ENCODE measurements at places on chromosomes 2 and 18.

DNA sequence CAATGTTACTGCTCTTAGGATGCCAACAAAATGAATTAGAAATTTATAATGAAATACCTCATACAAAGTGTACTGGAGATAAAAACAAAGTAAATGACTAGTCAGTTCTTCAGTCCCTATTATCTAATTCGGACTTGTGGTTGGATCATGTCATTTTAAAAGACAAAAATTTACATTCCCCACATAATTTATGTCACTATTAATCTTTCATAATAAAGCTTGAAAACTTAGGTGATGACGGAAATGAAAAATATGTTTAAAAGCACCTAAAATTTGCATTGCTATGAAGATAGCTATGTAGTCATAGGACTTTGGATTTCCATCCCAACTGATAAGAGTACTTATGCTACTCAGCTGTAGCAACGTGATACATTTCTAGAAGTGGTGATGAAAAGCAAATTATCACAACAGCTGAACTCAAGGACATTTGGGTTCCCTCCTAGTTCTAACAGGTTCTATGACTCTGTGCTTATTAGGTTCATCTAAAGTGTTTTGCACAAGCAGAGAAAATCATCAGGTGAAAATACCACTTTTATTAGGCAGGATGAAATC is 58.4 kb downstream of the LRPPRC start:
- no peak for DNase-seq

- DNase-seq, result no peak
Observed at GRCh38 chr2:196101325-196101991, 32.8 kb upstream of the DNAH7 start.

DNA sequence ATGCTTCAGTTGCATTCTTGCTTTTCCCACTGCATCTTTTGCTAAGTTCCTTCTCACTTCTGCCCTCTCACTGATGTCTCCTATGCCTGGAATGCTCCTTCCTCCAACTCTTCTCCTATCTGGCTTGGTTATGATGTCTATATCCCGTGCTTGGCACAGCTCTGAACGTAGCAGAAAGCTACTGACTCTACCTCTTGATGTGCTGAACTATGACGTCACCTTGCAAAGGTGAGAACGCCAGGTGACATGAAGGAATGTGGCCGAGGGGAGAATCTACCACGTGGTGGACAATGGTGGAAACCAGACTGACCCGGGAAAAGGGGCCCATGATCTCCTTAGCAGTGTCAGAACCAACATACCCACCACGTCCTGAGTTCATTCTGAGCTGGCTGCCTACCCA is 209.7 kb downstream of the SH3BP4 start:
- no peak for DNase-seq

DNA sequence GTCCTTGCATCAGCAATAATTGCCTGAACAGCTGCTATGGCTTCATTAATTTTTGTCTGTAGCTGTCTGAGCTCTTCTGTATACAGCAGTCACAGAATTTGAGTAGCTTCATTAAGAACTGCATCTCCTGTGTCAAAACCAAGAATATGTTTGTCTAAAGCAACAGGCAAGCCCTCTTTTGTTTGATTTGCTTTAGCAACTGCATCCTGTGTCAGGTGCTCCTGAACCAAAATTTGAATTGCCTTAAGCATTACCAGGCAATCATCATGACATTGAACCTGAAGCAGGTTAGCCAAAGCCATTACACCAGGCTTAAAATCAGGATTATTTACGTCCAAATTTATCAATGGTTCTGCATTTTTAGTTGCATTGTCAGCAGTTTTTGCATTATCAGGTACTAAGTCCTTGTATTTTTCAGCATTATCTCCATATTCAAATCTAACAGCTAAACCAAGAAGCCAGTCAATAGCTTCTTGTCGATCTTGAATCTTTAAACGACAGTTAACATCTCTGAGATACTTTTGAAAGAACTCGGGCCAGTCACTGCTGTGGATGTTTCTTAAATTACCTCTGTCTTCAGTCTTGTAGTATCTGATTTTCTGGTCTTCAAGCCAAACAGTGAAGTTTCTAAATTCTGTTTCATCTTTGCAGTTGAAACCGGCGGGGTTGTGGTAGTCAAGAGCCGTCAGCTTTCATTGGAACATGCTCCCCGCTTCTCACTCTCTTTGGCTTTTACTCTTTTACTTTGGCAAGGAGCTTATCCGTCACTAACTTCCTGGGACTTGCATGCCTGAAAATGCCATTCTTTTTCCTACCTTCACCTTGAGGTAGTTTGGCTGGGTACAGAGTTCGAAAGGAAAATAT is 42.2 kb downstream of the MERTK start:
- DNase-seq, result no peak

- no peak for DNase-seq
Observed at GRCh38 chr2:224973112-224974016, 68.9 kb downstream of the DOCK10 start.

GRCh38 chr2:71702071-71702970 is 249.0 kb downstream of the DYSF start:
- no peak for DNase-seq

Measured in memory B cell (primary cell).